ENCODE measurements at places on chromosomes 16 and 17.
A peak's percentile ranks its signal among the peaks of the same experiment; 100 is the strongest.

- peak; percentile 72 for DNase-seq
Observed at GRCh38 chr17:45147581-45148182, 593 bp upstream of the HEXIM1 start.

DNA sequence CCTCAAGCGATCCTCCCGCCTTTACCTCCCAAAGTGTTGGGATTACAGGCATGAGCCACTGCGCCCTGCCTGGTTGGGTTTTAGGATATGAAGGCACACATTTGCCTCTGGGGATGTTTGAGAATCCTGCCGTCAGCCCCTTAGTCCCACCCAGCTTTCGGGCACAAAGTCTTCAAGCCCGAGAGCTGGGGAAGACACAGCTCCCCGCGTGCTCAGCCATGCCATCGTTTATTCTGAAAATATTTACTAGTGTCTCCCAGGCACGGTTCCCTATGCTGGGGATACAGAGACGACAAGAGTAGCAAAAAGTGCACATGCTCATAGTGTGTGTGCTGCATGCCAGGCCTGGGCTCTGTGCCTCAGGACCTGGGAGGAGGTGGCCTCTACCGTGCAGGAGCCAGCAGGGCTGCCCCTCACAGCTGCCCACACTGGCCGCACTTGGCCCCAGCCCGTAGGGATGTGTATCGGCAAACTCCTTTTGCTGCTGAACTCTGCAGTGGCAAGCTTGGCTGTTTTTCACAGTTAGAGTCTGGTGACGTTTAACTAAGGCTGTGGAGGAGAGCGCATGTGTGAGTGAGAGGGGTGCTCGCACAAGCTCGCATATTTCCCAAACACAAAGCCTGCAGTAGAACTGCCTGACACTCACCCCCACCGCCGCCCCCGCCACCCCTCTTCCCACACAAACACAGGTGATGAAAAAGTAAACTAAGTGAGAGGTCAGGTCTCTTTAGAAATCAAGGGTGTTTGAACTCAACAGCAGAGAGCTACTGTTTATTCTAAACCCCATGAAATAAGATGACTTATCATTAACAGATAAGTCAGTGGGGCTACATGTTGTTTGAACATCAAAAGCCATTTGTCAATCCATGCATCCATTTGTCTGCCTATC, 266.4 kb downstream of the MRTFB start:
- no peak for DNase-seq

DNA sequence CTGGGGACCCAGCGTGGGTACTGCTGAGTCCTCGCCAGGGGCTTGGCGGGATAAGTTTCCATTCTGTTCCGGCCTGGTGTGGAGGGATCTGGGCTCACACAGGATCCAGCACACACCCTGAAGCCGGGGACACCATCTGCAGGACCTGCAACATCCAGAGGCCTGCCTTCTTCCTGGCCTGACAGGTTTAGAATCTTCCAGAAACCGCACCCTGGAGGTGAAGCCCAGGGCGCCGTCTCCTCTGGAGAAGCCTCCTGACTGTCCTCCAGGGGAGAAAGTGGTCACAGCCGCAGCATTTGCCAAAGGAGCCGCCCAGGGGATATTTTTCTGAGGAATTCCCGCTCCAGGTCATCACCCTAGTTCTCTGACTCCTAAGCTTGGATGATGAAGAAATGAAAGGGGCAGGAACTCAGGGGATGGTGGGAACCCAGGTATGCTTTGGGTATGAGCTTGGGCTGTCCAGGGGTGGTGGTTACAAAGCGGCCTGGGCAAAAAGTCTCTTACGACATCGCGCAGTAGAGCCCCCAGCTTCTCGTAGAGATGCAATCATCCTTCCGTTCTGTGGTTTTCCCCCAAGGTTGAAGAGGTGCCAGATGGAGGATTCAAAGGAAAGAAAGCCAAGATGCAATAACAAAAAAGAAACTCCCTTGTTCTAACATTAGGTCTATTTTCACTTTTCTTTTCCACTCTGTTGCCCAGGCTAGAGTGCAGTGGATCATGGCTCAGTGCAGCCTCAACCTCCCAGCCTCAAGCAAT, 9.1 kb upstream of the CRISPLD2 start:
- DNase-seq: no peak

- no peak for DNase-seq
Observed at GRCh38 chr16:17072104-17072503, 398.7 kb downstream of the XYLT1 start.

GRCh38 chr17:78854508-78854907, 13.9 kb upstream of the USP36 start:
- no peak for DNase-seq

DNA sequence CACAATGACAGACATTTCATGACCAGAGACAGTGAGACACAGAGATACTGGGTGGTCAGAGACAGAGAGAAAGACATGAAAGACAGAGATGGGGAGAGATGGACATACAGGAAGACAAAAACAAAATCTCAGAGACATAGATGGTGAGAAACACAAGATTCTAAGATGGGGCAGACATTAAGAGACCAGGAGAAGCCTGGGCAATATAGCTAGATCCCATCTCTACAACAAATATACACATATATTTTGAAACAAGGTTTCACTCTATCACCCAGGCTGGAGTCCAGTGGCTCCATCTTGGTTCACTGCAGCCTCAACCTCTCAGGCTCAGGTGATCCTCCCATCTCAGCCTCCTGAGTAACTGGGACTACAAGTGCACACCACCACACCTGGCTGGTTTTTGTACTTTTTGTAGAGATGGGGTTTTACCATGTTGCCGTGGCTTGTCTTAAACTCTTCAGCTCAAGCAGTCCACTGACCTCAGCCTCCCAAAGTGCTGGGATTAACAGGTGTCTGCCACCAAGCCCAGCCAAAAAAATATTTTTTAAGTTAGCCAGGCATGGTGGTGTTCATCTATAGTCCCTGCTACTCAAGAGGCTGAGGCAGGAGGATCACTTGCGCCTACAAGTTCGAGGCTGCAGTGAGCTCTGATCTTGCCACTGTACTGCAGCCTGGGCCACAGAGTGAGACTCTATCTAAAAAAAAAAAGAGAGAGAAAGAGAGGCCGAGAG, 2.1 kb downstream of the SEPTIN1 start:
- no peak for DNase-seq

DNA sequence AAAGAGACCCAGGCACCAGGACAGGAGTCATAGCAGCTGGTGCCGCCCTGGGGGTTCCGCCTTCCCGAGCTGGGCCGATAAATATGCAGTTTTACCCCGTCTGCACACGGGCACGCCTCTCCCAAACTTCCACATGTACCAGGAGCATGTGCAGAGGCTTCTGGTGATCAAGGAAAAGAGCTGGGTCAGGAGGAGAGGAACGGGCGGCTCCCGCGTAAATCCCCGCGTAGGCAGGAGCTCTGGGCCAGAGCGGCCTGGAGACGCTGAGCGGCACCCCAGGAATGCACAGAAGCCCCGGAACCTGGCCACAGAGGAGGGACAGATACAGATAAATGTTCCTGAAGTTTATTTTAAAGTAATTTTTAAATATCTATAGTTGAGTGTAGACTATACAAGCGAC, 46.6 kb upstream of the METRNL start:
- DNase-seq: no peak

GRCh38 chr17:72754513-72754912, 338.0 kb downstream of the SLC39A11 start:
- no peak for DNase-seq

GRCh38 chr16:19137201-19138128, 23.7 kb downstream of the ITPRIPL2 start:
- no peak for DNase-seq

GRCh38 chr16:86089991-86090390, 191.0 kb downstream of the IRF8 start:
- DNase-seq: no peak

DNA sequence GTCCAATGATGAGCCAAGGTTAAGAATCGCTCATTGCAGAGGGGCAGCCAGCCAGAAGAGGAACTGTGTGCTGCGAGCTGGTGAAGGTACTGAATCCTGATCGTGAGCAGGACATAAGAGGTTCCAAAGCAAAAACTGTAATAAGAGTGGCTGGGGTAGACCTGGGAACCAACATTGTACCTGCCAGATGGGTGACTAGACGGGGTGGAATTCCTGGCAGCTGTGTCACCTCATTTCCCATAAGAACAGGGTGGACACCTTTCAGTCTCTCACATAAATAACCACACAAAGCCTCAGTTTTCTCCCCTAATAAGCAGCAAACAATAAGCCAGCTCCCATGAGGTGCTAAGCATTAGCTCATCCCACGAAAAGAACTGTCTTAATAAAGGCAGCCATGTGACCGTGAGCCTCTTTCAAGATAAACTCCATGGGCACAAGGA, 290.3 kb downstream of the SOX9 start:
- DNase-seq: no peak

DNA sequence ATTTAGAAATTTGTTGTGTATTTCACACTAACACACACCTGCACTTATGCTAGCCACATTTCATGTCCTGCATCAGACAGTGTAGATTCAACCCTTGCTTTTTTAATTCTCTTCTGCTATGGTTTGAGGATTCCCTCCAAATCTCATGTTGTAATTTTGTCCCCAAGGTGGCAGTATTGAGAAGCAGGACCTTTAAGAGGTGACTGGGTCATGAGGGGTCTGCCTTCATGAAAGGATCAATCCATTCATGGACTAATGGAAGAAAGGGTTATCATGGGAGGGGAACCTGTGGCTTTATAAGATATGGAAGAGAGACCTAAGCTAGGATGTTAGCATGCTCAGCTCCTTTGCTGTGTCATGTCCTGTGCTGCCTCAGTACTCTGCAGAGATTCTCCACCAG, 1032.2 kb downstream of the CDH11 start:
- no peak for DNase-seq

DNA sequence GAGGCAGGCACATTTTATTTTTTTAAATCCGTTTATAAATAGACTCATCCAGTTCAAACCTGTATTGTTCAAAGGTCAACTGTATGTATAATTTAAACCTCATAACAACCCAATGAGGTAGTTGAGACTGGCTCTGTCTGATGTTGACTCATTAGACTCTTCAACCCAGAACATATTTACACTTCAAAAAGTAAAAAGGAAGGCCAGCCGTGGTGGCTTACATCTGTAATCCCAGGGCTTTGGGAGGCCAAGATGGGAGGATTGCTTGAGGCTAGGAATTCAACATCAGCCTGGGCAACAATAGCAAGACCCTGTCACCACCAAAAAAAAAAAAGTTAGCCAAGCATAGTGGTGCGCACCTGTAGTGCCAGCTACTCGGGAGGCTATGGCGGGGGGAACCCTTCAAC, 32.5 kb upstream of the DHRS7B start:
- DNase-seq: no peak

DNA sequence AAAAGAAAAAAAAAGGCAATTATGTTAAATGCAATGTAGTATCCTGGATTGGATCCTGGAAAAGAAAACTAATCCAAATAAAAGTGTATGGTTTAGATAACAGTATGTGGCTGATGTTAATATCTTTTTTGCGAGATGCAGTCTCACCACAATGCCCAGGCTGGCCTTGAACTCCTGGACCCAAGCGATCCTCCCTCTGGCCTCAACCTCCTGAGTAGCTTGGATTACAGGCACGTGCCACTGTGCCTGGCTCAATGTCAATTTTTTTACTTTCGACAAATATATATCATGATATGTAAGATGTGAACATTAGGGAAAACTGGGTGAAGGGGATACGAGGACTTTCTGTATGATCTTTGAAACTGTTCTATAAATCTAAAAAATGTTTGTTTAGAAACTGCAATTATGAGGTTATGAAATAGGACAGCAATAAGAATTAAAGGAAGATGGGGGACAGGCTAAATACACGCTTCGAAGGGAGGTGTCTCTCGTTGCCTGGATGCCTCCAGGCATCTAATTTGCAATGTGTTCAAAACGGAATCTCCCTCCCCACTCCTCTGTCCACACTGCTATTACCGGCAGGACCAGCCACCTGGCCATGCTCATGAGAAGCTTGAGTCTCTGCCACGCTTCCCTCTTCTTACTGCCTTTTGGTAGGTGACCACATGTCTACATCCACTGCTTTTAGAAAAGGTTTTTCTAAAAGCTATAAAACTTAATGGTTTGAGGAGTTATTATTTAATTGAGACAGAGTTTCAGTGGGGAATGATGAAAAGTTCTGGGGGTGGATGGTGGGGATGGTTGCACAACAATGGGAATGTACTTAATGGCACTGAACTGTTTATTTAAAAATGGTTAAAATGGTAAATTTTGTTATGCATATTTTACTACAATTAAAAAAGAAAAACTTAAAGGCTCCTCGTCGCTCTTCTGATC, 15.2 kb downstream of the UBE2O start:
- no peak for DNase-seq

DNA sequence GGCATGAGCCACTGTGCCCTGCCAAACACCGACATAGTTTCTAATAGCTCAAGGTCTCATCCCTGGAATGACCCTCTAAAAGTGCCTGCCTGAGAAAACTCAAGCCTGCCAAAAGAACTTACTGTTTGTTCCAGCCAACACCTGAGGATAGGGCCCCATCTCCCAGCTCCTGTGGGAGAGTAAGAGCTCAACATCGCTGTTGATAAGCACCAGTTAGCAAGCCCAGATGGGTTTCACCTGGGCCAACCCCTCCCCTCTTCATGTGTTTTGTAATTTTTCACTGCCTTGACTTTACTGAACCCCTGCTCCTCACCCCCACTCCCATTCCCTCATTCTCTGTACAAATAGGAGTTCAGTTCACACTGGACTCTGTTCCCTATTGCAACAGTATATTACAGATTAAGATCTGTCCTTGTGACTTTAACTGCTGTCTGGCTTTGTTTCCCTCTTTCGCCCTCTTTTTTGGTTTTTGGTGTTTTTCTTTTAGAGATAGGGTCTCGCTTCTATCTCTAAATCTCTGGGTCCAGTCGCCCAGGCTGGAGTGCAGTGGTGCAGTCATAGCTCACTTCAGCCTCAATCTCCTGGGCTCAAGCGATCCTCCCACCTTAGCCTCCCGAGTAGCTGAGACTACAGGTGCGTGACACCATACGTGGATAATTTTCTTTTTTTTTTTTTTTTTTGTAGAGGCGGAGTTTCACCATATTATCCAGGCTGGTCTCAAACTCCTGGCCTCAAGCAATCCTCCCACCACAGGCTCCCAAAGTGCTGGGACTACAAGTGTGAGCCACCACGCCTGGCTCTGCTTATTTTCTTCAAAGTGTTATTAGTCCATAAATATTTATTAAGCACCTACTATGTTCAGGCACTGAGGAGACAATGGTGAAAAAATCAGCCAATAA, 12.3 kb downstream of the NUPR1 start:
- no peak for DNase-seq

- no peak for DNase-seq
Observed at GRCh38 chr17:62648956-62649294, 21.5 kb downstream of the MRC2 start.

GRCh38 chr17:82065193-82065637, 389 bp downstream of the DUS1L start:
- no peak for DNase-seq

DNA sequence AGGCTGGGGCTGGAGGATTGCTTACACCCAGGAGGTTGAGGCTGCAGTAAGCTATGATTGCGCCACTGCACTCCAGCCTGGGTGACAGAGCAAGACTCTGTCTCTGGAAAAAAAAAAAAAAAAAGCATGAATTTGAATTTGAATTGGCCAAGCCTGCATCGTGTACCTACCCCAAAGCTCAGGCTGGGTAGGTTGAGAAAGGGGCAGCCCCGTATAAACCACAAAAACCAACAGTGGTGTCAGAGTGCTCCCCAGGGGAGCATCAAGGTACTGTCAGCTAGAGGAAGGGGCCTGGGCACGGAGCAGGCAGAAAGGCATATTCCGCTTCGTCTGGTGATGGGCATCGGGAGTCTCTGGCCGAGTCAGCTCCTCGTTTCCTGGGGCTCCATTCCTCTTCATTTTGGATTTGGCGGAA, 40.9 kb downstream of the RAP1GAP2 start:
- DNase-seq: no peak

All from anterior cingulate cortex (tissue), 58 donors.